ENCODE measurements at places on chromosomes 7 and 10.

DNA sequence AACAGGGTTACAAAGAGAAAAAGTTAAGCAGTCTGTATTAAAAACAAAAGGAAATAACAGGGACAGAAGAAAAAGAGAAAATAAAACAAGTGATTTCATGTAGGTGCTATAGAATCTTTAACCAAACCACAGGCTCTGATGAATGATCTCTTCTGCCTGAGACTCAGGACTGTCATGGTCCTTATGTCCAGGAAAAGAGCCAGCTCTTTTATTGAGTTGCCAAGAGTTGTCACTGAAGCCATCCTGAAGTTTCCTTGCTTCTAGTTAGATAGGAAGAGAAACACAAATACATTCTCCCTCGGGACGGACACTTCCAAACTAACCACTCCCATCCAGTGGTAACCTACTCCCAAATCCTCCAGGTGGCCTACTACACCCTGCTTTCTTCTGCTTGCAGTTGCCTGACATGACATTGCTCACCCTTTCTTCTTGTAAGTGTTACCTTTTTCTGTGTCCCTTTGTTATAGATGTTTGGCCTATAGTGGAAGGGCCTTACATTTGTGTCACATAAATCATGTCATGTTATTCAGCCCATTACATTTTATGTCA, 346.7 kb downstream of the NRG3 start:
- no peak for DNase-seq

GRCh38 chr7:20268824-20269223, 51.6 kb upstream of the MACC1 start:
- no peak for DNase-seq

DNA sequence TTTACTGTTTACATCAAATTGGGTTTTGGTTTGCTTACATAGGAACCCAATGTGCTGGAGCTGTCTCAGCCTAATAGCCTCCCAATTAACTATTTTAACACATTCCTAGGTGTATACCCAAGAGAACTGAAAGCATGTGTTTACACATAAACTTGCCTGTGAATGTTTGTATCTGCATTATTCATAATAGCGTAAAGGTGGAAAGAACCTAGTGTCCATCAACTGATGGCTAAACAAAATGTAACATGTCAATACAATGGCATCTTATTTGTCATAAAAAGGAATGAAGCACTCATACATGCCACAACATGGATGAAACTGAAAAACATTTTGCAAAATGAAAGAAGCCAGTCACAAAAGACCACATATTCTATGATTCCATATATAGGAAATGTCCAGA, 160.6 kb upstream of the EEPD1 start:
- DNase-seq: no peak

- DNase-seq: no peak
Measured at GRCh38 chr7:151794508-151795167, 82.3 kb downstream of the PRKAG2 start.

DNA sequence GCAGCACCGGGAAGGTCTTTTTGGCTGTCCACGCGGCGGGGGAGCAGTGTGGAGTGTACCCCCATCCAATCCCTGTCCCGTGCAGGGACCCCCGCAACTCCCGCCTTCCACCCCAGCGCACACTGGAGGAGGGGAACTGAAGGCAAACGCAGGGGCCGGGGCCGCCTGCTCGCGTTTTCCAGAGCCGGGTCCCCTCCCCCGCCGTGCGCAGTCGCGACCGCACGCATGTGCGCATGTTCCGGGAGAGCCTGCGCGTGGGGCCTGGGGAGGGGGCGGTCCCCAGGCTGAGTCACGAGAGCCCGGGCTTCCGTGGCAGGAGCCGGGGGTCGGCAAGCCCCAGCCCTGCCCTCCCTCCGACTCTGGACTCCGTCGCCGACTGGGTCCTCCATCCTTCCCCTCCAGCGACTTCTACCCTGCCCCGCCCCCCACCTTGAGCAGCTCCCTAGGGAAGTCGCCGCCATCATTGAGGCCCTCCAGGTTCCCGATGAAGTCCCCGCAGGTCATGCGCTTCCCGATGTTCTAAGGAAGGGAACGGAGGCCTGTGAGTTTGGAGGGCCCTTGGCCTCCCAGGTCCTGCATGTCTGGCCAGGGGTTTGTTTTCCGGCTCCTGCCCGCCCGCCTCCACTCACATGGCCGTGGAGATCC, 8.0 kb downstream of the PSD start:
- DNase-seq: peak; percentile 73

DNA sequence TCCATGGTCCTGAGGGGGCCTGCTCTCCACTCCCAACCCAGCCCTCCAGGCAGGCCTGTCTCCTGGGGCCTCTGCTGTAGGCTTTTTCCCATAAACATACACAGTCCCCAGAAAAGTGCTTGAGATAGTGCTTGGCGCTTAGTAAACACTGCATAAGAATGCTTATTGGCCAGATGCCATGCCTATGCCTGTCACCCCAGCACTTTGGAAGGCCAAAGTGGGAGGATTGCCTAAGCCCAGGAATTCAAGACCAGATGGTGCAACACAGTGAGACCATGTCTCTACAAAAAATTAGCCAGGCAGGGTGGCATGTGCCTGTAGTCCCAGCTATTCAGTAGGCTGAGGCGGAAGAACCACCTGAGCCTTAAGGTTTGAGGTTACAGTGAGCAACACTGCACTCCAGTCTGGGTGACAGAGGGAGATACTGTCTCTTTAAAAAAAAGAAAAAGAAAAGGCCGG, 24.6 kb upstream of the ASL start:
- DNase-seq: peak; percentile 74

DNA sequence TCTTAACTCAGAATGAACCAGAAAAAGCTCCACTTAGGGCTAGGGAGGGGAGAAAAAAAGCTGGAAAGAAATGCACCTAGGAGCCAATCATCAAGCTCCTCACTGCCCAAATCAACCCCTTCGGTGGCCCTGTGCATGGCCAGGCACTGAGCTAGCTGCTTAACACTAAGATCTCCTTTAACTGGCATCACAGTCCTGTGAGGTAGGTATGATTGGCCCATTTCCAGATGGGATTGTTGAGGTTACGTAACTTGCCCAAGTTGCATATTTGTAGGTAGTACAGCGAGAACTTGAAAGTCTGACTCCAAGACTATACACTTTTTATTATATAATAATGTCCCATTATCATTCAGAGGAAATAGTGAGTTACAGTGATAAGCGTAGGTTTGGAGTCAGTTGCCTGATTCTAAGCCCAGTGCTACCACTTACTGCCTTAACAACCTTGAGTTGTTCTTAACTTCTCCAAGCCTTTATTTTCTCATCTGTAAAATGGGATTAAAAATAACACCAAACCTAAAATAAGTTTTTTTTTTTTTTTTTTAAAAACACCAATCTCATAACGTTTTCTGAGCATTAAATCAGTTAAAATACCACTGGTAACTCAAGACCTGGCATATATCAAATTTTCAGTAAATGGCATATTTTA, 37.2 kb upstream of the ACSL5 start:
- DNase-seq: no peak

GRCh38 chr10:97650726-97651125, 10.3 kb downstream of the PI4K2A start:
- DNase-seq: no peak

DNA sequence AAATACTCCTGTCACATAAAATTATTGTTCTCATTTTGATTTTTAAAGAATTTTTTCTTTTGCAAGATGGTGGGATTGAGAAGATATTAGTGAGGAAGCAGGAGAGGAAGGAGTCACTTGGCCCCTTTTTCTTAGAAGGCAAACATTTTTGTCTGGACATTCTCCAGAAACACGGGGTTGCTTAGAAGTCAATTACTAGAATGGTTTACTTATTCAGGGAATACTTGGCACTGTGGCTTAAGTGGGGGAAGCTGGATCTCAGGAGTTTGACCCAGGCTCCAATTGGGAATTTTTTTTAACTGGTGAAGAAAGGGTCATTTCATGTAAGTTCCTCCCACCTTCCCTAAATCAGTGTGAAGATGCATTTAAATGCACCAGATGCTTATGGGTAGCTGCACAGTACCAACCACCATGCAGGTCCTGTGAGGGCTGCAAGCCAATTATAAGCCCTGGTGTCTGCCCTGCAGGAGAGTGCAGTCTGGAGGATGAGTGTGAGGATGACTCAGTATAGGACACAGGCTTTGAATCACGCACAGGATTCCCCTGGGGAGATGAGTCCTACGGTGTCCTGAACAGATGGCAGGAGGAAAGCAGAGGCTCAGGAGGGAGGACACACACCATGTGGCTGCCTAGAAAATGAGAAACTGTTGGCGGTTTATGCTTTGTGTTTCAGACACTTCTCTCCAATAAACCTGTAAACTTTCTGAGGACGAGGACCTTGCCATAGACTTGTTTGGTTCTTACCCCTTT, 299.1 kb downstream of the PLXNA4 start:
- DNase-seq: no peak

DNA sequence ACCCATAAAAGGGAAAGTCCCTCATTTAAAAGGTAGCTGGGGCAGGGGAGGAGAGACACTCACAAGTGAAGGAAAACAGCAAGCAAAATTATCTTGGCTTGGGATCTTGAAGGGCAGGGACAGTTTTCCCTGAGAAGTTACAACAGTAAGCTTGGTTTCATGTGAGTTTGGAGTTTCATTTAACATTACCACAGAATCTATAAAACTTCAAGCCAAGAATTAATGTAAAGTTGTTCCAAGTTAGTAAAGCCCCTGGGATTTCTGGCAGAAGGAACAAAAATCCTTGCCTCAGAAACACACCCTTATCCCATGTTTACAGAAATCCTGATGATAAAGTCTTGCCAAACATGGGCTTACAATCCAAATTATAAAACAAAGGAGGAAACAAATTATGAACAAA, 19.2 kb downstream of the CRPPA start:
- peak; percentile 15 for DNase-seq
